Lung (tissue), 17 donors: ENCODE measurements at places on chromosomes 6 and 20. TPM values are rescaled to one million over a fixed set of nuclear protein-coding genes. Genes with fewer than 3 reads are reported as not detected.

SEL1L2 gene
- not detected for total RNA-seq

MUC21 gene
- 0.40 TPM for total RNA-seq

GRCh38 chr20:41138475-41139226 is 1.3 kb downstream of the PLCG1 start:
- DNase-seq, result peak; percentile 28

- no peak for DNase-seq
Observed at GRCh38 chr6:11013721-11014070, 30.4 kb downstream of the ELOVL2 start.

DNA sequence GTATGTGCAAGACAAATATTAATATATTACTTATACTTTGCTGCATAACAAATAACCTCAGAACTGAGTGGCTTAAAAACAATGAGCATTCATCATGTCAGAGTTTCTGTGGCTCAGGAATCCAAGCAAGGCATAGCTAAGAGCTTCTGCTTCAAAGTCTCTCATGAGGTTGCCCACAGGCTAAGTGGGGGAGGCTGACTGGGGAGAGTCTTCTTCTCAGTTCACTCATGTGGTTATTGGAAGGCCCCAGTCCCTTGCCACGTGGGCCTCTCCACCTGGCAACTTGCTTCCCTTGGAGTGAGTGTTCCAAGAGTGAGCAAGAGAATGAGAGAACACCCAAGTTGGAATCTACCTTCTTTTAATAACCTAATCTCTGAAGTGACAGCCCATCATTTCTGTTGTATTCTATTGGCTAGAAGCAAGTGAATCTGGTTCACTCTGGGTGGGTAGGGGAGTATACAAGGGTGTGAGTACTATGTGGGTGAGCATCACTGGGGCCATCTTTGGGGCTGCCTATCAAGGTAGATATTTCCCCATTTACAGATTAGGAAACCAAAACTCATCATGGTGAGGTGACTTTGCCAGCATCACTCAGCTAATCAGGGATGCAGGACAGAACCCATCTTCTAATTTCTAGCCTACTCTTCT is 36.0 kb downstream of the DNAH8 start:
- no peak for DNase-seq

DNA sequence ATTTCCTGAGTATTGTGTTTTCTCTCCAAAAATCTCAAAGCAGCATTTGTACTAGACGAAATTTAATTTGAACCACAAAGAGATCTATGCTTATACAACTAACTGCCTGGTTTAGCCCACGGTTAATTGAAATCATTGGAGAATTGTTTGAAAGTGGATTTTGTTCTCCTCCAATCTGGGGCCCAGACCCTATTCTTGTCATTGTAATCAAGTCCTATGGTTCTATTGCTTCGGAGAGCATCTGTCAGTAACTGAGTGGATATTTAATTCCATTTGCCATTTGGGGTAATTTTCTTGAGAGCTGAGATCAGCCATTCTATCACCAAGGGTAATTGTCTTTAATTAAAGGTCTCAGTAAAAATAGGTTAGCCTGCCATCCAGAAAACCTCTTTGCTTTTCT is 117.0 kb upstream of the KCNG1 start:
- no peak for DNase-seq

DNA sequence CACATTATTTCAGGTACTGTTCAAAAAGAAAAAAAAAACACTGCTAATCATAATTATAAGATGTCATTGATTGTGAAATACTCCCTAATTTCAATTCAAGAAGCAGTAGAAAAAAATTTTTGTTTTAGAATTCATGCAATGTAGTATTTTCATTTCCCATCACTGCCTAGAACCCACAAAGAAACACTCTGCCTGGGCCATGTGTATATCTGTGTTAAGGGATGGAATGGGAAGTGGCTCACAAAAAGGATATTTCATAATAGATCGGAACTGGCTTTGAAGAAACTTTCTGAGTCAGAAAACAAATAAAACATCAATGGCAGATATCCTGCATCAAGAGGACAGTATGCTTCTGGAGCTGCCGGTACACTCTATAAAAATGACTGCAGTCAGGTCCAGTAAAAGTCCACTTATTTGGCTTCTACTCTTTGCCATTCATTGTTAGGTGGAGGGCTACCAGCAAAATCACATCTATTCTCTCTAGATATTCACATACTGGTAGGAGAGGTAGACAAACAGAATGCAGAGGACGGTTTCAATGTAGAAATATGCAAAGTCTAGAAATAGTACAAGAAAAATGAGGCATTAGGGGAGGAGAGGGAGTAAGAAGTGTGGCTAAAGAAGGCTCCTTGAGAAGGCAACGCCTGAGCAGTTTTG is 135.0 kb upstream of the TNFAIP3 start:
- DNase-seq, result no peak

- DNase-seq, result no peak
Observed at GRCh38 chr20:35680452-35681183, 15.9 kb upstream of the CPNE1 start.
